Activated gamma-delta T cell treated with Interleukin-2 at 50 U/mL for 16 hours (primary cell): ENCODE measurements at places on chromosomes 16 and 17.

GRCh38 chr17:19262650-19263631, 25.8 kb downstream of the EPN2 start:
- DNase-seq = no peak

GRCh38 chr16:84967828-84968227, 43.5 kb downstream of the ZDHHC7 start:
- DNase-seq = no peak

DNA sequence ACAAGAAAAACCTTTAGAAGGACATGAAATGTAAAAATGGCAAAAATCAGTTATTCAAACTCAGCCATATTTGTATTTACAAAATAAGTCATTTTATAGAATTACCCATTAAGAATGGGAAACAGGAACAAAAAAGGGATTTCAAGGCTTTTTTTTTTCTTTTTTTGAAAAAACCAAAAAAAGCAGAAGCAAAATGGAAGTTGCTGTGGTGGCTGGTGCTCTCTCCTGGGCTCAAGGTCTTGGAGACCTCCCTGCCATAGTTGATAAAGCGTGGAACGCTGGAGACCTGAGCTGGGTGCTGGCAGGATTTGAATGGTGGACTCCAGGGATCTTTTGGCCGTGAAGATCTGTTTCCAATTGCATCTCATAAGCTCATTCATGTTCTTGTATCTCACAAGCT, 3.1 kb downstream of the PLCG2 start:
- DNase-seq = no peak

DNA sequence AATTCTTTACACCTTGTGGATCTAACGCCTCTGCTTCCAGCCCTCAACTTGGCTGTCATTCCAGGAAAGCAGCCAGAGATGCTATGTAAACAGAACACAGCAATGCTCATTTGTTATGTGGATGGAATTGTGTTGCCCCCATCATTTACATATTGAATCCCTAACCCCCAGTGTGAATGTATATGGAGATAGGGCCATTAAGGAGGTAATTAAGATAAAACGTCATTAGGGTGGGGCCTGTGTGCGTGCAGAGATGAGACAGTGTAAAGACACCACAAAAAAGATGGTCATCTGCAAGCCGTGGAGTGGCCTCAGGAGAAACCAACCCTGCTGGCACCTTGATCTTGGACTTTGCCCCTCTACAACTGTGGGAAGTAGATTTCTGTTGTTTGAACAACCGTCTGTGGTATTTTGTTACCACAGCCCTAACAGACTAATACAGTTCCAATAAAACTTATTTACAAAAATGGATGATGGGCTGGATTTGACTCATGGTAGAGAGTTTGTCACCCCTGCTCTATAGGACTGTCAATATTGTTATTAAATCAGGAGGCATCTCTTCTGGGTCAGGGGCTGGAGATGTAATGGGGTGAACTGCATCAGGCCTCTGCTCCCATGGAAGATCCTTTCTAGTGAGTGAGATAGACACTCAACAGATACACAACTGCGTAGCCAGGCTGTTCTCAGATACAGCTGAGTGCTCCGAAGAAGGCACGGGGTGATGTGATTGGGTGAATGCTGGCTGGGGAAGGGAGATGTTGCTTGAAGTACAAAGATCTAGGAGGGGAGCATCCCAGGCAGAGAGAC, 339.0 kb downstream of the SNX29 start:
- DNase-seq = no peak

DNA sequence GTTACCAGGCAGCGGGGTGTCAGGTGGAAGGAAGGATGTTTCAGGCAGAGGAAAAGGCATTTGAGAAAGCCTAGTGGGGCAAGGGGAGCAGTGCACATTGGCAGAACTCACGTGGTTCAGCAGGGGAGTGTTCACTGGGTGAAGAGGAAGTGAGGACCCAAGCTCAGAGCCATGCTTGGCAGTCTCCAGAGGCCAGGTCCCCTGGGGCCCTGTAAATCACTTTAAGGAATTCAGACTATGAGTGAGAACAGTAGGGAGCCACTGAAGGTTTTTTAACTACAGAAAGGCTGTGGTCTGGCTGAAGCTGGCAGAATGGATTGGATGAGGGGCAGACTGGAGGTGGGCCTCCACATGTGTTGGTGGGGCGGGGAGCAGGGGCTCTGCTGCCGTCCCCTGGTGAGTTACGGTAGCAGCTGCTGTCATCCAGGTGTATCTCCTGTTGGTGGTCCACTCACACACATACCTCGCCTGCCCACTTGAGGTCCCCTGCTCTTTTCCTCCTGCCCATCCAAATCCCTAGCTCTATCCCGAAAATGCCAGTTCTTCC, 5.1 kb downstream of the CLEC16A start:
- DNase-seq = no peak

GRCh38 chr16:67807148-67807682, 526 bp downstream of the TSNAXIP1 start:
- no peak for DNase-seq

DNA sequence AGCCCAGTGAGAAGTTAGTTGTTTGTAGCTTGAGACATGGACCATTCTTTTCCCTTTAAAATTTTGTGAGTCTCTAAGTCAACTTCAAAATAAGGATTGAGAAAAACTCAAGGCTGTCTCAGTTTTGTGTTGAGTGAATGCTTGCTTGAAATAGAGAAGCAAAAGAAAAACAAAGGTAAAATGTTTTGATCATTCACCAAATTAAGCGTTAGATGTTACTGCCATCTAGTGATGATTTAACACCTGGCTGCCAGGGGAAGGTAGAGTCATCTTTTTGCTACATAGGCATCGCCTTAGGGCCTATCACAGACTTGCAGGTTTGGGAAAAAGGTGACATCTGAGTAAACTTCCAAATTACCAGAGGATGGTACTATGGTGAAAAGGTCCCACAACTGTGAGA, 74.4 kb downstream of the PCTP start:
- DNase-seq = no peak

- DNase-seq = no peak
These were observed 2.8 kb downstream of the ZNF319 start for GRCh38 chr16:57997528-57998265.

- no peak for DNase-seq
These were observed 20.9 kb downstream of the FAM20A start for GRCh38 chr17:68580236-68580770.

GRCh38 chr17:80243526-80244433, 16.9 kb upstream of the RNF213 start:
- DNase-seq = no peak

- no peak for DNase-seq
These were observed 22.3 kb upstream of the N4BP1 start for GRCh38 chr16:48632137-48632774.

- peak; percentile 52 for DNase-seq
These were observed at the start of gene MPP2 for GRCh38 chr17:43907425-43907981. Gene MPP2 (minus strand): TSS chr17:43907536. CDS start chr17:43904460, 3,076 bp downstream.

- no peak for DNase-seq
These were observed 623.2 kb upstream of the ZFHX3 start for GRCh38 chr16:73670836-73671820.

GRCh38 chr16:46621934-46622676, 926 bp upstream of the SHCBP1 start:
- no peak for DNase-seq

DNA sequence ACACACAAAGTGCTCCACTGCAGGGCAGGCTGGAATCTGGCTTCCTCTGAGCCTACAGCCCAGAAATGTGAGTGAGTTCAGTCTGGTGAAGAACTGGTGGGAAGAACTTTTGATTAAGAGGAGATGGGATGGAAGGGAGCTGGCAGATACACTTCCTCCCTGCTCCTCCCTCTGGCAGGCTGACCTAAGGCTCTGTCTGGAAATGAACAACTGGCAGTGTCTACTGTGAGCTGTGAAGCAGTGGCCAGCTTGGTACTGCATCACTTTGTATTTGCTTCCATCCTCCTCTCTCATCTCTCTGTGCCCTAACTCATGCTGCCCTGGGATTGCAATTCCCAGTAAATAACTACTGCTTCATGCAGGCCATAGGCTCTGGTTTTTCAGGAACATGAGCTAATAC, 45.6 kb downstream of the MAF start:
- no peak for DNase-seq

GRCh38 chr17:6166492-6167179, 96.5 kb downstream of the WSCD1 start:
- no peak for DNase-seq

DNA sequence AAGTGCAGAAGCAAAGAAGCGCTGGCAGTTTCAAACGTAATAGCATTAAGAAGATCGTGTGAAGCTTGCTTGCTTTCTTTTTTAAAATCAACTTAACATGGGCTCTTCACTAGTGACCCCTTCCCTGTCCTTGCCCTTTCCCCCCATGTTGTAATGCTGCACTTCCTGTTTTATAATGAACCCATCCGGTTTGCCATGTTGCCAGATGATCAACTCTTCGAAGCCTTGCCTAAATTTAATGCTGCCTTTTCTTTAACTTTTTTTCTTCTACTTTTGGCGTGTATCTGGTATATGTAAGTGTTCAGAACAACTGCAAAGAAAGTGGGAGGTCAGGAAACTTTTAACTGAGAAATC, 17.4 kb upstream of the RAB11FIP4 start:
- no peak for DNase-seq

GRCh38 chr17:17727111-17727659, 45.9 kb downstream of the RAI1 start:
- no peak for DNase-seq

GRCh38 chr17:55872374-55872773, 121.5 kb downstream of the PCTP start:
- DNase-seq = no peak

- no peak for DNase-seq
These were observed 1.6 kb downstream of the CA7 start for GRCh38 chr16:66845791-66846221.

DNA sequence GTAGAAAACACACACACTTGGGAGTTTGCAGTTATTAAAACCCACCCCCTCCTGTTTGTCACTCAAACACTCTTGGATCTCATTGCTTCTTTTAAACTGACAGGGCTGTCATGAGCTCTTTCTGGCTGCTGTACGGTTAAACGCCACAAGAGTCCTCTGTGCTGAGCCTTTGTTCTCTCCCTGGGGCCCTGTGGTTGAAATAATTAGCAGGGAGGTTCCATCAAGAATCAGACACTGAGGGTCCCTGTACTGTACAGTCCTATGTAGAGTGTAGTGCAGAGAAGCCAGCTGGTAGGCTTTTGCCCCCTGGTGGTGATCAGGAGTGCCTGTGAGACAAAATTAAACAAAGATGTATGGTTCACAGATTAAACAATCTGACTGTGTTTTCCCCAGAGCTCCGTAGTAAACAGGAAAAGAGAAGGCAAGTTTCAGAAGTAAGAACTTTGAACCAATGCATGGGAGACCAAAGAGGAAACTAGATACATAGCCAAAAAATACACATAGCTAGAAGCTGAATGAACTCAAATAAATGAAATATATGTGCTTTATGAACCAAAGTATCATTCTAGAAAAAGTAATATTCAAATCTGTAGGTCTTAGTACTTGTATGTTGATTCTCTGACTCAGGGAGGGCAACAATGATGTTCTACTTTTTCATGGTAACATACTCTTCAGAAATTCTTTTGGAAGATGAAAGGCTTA, 1.4 kb upstream of the SSH2 start:
- peak; percentile 70 for DNase-seq

DNA sequence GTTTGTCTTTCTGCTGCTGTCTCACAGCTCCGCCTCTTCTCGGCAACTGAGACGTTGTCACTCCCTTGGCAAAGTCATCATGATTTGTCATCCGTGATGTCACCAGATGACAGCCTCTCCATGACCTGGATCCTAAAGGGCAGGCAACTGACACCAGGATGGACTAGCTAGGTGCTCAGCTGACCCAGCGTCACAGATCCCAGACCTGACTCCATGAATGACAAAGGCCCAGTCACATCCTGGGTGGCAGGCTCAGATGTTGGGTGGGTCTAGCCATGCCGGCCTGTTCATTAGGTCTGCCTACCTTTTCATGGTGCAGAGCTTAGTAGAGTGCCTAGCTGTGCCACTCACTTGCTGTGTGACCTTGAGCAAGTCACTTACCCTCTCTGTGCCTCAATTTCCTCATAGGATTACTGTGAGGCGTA, 3.8 kb upstream of the TMEM238L start:
- DNase-seq = no peak

GRCh38 chr17:28174352-28175046, 132.0 kb downstream of the NLK start:
- DNase-seq = peak; percentile 16

- DNase-seq = no peak
These were observed 15.7 kb downstream of the HMOX2 start for GRCh38 chr16:4491898-4492297.

GRCh38 chr16:56615353-56615752, 7.0 kb downstream of the MT2A start:
- no peak for DNase-seq

DNA sequence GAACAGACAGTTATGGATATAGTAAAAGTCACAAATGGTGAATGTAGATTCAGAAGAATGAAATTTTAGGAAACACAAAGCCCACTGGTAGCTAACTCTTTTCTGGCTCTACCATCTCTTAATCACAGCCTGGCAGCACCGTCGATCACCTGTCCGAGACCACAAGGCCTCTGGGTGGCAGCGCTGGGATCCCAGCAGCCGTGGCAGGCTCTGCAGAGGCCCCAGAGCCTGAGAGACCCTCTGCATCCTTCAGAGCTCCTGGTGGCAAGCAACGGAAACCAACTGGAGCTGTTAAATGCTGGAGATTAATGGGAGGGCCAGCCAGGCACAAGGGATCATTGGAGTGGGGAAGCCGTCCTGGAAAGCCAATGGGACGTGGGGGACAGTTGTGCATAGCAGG, 26.3 kb downstream of the LAT start:
- DNase-seq = no peak

DNA sequence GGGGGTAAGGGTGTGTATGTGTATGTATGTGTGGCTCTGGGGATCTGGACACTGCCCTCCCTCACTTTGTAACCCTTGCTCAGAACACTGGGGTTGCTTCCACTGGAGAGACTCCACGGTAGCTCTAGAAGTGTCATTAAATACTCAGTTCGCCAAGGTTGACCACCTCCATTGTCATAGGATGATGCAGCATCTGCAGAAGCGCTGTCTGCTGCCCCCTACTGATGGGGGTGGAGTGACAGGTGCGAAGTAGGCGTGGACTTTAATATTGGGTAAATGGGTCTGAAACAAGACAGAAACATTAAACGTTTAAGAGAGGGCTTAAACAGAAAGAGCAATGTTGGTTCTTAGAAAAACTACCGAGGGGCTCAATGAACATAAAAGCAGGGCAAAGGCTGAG, 35.5 kb upstream of the STAC2 start:
- DNase-seq = peak; percentile 10
